ENCODE measurements at places on chromosomes 3 and 15. TPM values are rescaled to one million over a fixed set of nuclear protein-coding genes. Genes with fewer than 3 reads are reported as not detected.

DAZL gene
- not detected for total RNA-seq

ANKUB1 gene
- not detected for total RNA-seq

GOLGA8K gene
- total RNA-seq, result 0.36 TPM

CDC25A gene
- total RNA-seq, result 2.3 TPM

SERPINI2 gene
- total RNA-seq, result not detected

IRAK2 gene
- 22.7 TPM for total RNA-seq

QTRT2 gene
- 12.8 TPM for total RNA-seq

PSTPIP1 gene
- 4.4 TPM for total RNA-seq

SPINT1 gene
- 0.36 TPM for total RNA-seq

ATP2B2 gene
- total RNA-seq, result not detected

MESP1 gene
- total RNA-seq, result 0.26 TPM

TRPM1 gene
- not detected for total RNA-seq

FGF7 gene
- total RNA-seq, result 157 TPM

CLRN1 gene
- total RNA-seq, result not detected

All from smooth muscle cell of the pulmonary artery (primary cell).